ENCODE measurements at places on chromosomes 2 and 18.

DNA sequence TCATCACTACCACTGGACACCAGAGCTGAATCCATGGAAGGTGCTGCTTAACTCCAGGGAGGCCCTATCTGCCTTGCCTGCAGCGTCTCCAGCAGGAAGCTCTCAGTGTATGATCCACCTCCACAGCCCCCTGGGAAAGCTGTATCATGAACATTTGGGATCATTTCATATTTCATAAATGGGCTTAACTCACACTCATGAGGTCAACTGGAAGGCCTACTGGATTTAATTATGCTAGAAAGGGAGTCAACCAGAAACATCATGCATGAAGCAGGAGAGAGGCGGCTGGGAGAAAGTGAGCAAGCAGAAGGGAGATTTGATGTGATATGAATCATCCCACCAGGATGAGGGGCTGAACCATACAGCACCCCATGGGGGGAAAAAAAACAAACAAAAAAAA is 537.7 kb downstream of the TNS1 start:
- DNase-seq: no peak

GRCh38 chr2:53403792-53404413 is 363.7 kb upstream of the CHAC2 start:
- no peak for DNase-seq

- no peak for DNase-seq
These were observed 91.9 kb downstream of the PPP1R1C start for GRCh38 chr2:182077448-182078142.

GRCh38 chr18:58937071-58937886 is 72.6 kb downstream of the ZNF532 start:
- no peak for DNase-seq

DNA sequence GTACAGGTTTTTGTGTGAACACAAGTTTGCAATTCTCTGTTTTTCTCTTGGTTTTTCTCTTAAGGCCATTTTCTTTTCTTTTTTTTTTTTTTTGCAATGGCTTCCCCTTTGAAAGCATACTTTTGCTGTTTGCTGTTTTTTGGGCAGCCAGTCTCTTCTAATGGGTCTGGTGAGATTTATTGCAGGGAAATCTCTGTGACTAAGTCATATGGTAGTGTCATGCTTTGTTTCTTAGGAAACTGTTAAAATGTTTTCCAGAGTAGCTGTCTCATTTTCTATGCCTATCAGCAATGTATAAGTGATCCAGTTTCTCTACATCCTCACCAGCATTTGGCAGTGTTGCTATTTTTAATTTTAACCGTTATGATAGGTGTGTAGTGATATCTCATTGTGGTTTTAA is 27.9 kb upstream of the CDCA7 start:
- no peak for DNase-seq

GRCh38 chr2:220855296-220855695 is 716.8 kb downstream of the EPHA4 start:
- no peak for DNase-seq

- no peak for DNase-seq
These were observed 13.8 kb upstream of the ZBTB7C start for GRCh38 chr18:48422947-48423378.

DNA sequence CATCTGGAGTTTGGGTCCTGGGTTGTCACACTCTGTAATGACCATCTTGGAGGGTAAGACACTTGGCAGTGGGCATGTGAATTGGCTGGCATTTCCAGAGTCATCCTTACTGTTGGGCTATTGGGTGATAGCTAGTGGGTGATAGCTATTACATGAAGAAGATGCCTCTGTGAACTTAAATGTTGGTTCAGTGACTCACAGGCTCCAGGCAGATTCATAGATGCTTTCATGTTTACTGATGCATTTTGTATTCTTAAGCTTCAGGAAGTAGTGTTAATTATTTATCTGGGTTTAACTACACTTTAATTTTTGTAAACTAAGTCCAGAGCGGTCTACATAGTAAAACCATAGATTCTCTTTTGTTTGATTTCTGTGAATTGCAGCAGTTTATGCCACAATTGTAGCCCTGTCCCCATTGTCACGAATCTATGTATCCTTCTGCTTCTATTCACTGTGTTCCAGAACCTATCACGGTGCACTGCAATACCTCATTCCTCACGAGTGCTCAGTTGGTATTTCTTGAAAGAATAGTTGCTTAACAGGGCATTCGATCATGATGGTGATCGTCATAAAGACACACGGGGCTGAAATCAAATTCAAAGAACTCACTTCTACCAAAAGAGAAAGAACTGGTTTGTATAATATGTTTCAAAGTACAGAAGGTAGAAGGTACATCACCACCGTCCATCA is 79.7 kb downstream of the GBX2 start:
- DNase-seq: no peak

Data from stimulated activated CD8-positive, alpha-beta memory T cell treated with anti-CD3 and anti-CD28 coated beads, Interleukin-7, amount 100 ng/mL, for 48 hours (primary cell).